Activated naive CD8-positive, alpha-beta T cell treated with anti-CD3 and anti-CD28 coated beads for 36 hours (primary cell): ENCODE measurements at places on chromosomes 6 and 20.

DNA sequence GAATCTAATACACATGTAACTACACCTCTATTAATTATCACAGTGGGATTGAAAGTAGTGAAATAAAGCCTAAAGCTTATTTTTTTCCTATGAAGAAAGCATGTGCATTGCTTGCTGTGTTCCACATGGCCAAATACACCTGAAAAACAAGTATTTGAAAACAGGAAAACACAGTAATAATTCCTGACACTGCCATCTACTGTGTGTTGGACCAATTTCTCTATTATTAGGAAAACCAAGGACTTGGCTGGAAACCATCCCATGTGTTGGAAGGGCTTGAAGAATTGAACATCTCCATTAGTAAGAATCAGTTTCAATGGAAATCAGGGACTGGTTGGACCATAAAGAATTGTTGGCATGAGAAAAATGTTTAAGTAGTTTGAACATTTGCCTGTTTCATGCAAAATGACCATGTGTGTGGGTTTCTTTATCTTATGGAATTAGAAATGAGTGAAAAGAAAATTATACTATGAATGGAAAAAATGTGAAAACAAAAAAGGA, 124.1 kb downstream of the PHF3 start:
- no peak for DNase-seq

- peak; percentile 41 for DNase-seq
Measured at GRCh38 chr20:44780226-44780625, 30.1 kb downstream of the RIMS4 start.

DNA sequence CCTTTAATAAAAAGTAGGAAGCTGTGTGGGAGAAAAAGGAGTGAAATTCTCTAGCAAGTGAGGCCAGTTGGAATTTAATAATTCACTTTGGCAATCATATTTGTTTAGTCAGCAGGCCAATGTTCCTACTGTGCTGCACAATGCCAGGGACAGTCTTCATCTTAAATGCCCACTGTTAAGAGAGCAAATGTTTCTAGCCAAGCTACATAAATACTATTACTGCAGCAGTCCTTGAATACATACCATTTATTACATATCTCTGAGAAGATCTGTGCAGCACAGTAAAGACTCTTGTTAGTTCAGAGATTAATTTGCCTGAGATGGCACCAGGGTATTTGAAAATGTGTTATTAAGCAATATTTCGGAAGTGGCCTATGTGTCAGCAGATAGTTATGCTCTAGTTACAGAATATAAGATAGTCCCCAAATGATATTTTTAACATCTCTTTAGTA, 105.4 kb downstream of the OGFRL1 start:
- DNase-seq: no peak

DNA sequence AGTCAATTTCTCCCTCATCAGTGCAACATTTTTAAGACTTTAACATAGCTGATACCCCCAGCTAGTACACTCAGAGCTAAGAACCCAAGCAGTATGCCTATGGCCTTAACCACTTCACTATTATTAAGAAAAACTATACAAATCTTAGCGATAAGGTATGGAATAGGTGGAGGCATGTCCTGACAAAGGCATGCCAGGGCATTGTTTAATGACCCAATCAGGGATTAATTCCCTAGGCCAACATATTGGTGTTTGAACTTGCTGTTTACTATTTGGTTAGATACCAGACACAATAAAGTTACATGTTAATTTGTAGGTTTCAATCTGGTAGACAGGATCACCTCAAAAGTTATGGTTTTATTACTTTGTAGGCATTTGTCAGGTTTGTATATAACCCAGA, 93.1 kb downstream of the ARMC2 start:
- no peak for DNase-seq

- no peak for DNase-seq
Measured at GRCh38 chr6:112466373-112467151, 119.4 kb downstream of the RFPL4B start.

DNA sequence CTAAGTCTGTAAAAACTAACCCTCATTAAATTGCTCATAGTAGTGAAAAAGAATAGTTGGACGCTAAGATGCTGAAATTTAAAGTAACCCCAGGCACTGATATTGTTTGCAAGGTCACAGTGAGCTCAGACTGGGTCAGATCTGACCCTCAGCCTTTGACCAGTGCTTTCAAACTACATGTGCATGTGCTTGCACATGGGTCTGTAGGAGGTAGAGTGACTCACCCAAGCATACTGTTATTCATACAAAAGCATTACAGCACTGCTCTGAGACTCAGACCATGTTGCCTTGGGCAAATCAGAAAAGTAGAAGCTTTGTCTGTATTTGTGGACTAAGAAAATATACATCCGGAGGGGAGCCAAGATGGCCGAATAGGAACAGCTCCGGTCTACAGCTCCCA, 326.4 kb upstream of the MARCKS start:
- no peak for DNase-seq

DNA sequence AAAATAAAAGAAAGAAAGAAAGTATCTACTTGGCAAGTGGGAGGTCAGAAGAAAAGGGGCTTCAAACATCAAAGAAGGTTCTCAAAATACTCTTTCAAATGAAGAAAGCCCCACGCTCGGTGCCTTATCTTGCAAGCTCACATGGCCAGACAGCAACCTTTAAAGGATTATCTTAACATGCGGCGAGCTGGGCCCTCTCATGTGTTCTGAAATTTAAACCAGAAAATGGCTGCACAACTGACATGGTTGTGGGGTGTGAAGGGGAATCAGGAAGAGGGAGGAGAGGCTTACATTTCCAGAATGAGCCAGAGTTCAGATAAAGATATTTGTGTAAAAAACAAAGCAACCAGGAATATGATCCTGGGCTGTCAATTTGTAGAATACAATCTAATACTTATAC, 363.1 kb downstream of the PRKN start:
- no peak for DNase-seq

DNA sequence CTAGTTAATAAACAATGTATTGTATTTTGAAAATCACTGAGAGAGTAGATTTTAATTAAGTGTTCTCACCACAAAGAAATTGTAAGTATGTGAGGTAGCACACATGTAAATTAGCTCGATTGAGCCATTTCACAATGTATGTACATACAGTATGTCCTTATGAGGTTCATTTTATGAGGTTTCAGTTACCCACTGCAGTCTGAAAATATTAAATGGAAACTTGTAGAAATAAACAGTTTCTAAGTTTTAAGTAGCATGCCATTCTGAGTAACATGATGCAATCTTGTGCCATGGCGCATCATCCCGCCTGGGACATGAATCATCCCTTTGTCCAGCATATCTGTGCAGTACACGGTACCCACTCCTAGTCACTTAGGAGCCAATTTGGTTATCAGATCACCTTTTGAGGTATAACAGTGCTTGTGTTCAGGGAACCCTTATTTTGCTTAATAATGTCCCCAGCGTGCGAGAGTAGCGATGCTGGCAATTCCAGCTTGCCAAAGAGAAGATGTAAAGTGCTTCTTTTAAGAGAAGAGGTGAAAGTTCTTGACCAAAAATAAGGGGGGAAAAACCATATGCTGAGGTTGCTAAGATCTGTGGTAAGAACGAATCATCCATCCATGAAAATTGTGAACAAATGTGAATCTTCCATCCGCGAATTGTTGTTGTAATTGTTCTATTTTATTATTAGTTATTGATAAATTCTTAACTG, 64.7 kb downstream of the KCNS1 start:
- DNase-seq: peak; percentile 64

DNA sequence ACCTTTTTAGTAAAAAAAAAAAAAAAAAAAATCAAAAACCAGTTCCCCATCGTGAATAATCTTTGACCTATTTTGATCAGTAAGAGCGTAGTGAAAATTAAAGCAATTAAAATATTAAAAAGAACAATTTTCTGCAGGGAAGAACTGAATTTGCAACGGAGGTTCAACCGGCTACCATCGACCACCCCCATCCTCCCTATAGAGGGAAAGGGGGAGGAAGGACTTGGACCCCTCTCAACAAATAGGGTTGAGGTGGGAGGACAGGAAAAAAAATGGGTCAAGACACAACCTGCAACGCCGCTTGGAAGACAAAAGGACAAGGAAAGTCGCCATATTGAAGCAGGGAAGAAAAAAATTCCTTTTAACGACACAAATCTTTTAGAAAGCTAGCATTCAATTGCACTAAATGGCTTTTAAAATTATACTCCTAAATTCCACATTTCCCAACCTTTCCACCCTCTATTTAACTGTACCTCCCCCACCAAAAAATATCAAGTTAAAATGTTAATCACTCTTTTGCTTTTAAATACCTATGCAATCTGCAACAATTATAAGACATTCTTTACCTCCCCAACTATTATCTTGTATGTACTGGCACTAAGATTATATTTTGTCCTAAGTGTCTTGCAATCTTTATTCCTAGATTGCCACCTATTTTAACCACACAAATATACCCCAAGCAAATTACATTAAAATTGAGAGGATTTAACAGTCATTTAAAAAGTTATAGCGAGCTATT, 1.7 kb downstream of the PPP1R10 start:
- peak; percentile 38 for DNase-seq

DNA sequence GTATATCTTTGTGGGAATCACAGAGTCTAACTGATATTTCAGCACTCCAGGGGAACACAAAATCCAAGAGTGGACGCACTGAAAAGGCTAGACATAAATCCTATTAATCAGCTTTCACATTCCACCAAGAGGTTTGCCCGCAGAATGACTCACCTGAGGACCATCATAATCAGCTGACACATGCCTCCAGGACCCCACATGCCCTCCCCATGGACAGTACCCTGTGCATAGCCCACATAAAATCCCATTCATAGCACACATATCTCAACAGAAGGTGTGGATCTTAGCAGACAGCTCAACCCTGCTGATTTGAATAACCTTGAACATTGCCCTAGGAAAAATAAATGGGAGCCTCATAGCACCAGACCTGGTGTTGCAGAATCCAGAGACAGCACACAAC, 246.8 kb upstream of the TENT5A start:
- no peak for DNase-seq

DNA sequence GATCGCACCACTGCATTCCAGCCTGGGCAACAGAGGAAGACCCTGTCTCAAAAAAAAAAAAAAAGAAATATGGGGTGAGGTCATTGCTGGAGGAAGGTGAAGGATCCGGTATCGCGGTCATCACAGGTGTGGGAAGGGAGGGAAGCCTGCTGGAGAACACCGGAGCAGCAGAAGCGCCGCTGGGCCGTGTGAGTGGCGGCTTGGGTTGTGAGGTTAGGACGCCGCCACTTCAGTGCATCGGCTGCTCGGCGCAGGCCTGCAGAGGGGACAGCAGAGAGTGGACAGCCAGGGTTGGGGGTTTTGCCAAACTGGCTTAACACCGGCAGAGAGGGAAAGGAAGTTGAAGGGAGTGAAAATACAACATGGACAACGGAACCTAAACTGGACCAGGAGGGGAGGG, 5.4 kb downstream of the TLDC2 start:
- DNase-seq: no peak

DNA sequence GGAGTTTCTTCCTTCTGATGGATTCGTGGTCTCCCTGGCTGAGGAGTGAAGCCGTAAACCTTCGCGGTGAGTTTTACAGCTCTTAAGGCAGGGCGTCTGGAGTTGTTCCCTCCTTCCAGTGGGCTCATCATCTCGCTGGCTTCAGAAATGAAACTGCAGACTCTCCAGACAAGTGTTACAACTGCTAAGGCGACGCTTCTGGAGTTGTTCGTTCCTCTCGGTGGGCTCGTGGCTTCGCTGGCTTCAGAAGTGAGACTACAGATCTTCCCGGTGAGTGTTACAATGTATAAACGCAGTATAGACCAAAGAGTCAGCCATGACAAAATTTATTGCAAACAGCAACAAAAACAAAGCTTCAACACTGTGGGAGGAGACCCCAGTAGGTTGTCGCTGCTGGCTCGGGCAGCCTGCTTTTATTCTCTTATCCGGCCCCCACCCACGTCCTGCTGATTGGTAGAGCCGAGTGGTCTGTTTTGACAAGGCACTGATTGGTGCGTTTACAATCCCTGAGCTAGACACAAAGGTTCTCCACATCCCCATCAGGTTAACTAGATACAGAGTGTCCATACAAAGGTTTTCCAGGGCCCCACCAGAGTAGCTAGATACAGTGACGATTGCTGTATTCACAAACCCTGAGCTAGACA, 113.2 kb downstream of the GPX5 start:
- no peak for DNase-seq

- DNase-seq: no peak
Measured at GRCh38 chr6:117619178-117619577, 16.9 kb upstream of the GOPC start.

DNA sequence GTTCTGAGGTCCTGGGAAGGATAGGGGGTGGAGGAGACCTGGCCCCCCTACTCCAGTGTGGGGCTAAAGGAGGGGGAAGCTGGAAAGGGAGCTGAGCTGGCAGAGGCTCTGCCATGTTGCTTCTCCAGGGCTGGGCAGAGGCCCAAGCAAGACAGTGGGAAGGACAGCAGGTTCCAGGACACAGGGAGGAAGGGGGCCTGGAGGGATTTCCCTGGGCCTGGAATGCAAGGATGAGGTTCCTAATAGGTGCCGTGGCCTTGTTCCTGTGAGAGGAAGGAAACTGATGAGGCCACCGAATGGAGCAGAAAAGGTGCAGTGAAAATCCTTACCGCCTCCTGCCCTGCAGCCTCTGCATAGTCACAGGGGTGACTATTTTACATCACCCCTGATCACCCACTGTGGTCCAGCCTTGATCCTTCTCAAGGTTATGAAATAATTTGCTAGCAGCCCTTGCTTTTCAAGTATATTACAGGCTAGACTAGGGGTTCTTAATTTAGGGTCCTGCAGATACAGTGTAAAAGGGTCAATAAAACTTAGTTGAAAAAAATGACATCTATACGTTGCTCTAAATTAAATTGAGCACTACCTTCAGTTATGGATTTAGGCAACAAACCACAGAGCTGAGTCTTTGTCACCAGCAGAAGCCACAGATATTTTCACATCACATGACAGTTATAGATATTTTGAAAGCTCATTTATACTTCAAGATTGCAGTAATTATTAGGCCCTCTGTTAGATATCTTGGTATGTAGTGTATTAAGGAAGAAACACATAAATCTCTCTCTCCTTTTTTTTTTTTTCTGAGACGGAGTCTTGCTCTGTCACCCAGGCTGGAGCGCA, 45.7 kb upstream of the RNF24 start:
- no peak for DNase-seq

DNA sequence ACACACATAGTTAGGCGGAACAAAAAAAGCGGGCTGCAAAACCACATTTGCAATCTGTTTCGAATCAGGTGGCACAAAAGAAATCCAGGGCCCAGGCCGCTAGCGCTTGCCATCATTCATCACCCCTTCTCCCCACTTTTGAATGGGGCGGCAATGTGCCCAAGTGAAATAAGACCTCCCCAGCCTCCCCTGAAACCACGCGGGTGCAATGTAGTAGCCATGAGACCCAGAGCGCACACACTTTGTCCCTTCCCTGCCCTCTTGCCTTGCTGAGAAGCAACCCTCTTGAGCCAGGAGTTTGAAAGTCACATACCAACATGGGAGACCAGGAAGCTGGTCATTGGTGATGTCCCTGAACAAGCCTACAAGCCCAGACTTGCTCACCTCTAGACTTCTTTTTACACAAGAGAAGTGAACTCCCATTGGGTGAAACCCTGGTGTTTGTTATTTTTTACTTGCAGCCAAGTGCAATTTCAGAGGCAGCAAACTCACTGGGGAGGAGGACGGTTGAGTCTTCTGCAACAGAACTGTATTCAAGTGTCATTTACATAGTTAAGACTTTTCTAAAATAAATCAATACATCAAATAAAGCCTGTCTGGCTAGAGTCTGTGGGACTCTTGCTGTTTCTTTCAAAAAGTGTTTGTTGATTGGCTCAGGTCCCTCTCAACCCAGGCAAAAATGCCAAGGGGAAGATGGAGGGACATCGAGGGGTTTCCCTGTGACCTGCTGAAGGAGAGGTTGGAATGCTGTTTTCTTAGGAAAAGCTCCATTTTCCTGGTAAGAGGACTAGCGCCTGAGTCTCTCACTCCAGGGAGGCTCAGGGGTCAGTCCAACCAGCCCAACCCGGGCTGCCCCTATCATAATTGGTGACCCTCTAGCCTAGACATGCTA, 138.1 kb upstream of the PTPN1 start:
- DNase-seq: no peak
